ENCODE measurements at places on chromosomes 6 and 20. TPM values are rescaled to one million over a fixed set of nuclear protein-coding genes. Genes with fewer than 3 reads are reported as not detected.

DNA sequence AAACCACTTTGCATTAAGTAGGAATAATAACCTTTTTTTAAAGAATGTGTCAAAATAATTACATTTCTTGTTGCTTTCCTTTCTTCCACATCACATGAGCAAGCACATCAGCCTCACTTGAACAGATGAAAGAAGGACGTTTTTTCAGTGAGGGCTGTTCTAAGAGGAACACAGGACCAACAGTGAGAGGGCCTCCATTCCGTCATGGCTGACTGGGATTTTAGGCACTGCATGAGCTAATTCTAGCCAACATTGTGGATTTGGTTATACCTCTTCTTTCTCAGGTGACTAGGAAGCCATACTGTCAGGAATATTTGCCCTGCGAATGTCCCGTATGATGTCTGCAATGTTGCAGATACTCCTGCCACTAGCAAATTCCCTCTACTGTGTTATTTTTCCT is 87.6 kb downstream of the LINC00237 start:
- no peak overlapping the region for H3K4me3 ChIP-seq
- no peaks in the 10 kb centered on the region for H3K4me1 ChIP-seq
- H3K27me3 ChIP-seq: peaks cover 3% of the 10 kb centered on the region
- no peaks in the 10 kb centered on the region for H3K36me3 ChIP-seq
- no peak overlapping the region for H3K27ac ChIP-seq
- no peak for DNase-seq

- H3K36me3 ChIP-seq: no peaks in the 10 kb centered on the region
- H3K27me3 ChIP-seq: no peaks in the 10 kb centered on the region
- H3K4me1 ChIP-seq: no peaks in the 10 kb centered on the region
- no peak overlapping the region for H3K27ac ChIP-seq
- DNase-seq: peak; percentile 82
Measured at GRCh38 chr6:122381494-122382265, 17.8 kb upstream of the HSF2 start.

Gene LY86
- 6.1 TPM for total RNA-seq

Gene VIP
- 0.76 TPM for total RNA-seq

- no peaks in the 10 kb centered on the region for H3K4me1 ChIP-seq
- H3K27ac ChIP-seq: no peak overlapping the region
- no peaks in the 10 kb centered on the region for H3K27me3 ChIP-seq
- DNase-seq: peak; percentile 89
Measured at GRCh38 chr20:2820084-2820895, 4.1 kb downstream of the TMEM239 start.
